Activated T-cell treated with anti-CD3 and anti-CD28 coated beads for 48 hours (primary cell): ENCODE measurements at places on chromosomes 13 and 19.
A peak's percentile ranks its signal among the peaks of the same experiment; 100 is the strongest.

- no peak for DNase-seq
These were observed 1.3 kb downstream of the TNNT1 start for GRCh38 chr19:55147545-55148251.

- DNase-seq, result no peak
These were observed 6.1 kb upstream of the ASF1B start for GRCh38 chr19:14142262-14143190.

DNA sequence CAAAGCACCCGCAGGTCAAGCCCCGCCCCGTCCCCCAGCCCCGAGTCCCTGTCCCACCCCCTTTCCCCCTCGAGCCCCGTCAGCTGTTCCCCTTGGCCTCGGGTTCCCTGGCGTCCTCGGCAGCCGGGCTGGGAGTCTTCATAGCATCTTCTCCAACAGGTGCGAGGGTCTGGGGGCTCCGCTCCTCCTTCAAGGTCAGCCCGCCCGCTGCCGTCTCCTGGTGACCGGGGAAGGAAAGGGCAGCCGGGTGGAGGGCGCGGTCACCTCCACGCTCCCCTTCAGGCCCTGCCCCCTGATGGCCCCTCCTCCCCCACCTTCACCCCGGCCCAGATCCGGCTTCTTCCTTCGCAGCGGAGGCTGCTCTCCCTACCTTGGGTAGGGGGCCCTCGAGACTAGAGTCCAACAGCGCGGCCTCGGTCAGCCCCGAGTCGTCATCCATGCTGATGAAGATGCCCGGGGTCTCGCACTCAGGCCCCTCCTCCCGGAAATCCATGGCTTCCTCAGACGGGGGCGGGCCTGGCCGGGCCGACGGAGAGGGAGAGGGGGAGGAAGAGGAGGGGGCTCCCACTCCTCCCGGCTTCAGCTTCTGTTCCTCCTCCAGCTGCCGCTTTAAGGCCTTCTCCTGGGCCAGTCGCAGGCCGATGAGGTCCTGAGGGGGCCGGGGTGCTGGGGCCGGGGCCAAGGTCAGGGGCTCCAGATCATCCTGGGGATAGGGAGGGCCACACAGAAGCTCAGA is 541 bp upstream of the RSPH6A start:
- no peak for DNase-seq

DNA sequence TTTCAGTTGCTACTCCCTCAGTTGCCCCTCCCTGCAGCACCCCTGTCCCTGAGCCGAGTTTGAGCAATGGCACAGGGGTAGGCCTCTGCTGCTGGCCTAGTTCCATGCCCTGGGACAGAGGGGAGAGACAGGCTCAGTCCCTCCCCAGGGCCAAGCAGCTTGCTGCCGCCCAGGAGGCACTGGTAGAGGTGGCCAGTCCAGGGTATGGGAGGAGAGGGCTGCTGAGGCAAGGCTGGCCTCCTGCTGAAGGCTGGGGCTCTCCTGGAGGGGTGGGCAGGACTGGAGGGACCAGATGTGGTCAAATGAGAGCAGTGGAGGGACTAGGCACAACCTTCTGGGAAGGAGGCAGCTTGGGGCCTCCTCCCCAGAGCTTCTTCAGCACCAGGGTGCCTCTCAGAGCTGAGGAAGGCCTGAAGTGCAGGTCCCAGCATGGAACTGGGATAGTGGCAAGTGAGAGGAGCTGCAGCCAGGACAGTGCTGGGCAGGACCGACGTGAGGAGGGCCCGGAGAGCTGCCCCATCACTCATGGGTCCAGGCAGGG is 29.8 kb upstream of the VSTM2B start:
- no peak for DNase-seq

DNA sequence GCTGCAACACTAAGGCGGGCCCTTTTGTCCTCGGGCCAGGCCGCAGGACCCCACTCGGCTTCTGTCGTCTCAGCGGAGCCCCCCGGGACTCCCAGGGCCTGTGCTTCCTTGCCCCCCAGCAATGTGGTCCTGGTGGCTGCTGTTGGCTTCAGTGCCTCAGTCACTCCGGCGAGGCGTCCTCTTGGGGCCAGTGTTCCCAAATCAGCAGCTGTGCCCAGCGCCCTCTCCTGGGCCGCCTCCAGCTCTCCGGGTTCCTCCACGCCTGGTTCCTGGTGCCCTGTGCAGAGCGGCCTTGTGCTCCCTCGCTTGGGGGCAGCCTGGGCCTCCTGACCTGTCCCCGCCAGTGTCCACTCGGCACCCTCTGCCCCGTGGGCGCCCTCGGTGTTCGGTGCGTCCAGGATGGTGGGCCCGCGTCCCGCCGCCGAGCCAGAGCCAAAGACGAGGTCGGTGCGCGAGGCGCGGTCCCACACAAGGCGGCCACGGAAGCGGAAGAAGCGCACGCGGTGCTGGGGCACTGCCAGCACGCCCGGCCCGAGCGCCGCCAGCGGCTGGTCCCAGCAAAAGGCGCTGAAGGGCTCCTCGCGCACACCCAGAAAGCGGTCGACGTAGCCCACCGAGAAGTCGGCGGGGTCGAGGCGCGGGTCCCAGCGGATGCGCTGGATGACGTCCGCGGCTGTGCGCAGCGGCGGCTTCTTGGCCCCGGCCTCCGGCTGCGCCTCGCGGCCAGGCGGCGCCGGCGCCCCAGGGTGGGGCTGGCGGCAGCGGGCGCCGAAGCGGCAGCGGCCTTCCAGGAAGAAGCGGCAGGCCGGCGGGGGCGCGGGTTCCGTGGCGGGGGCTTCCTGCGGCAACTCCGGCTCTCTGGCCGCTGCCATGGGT is 685 bp downstream of the LENG9 start:
- peak; percentile 68 for DNase-seq

GRCh38 chr13:21242236-21242635 is 65.8 kb downstream of the MRPL57 start:
- DNase-seq, result no peak

GRCh38 chr13:48222358-48223301 is 10.4 kb upstream of the ITM2B start:
- DNase-seq, result no peak

GRCh38 chr13:65971541-65971940 is 1258.6 kb downstream of the PCDH9 start:
- no peak for DNase-seq

GRCh38 chr19:639253-640160 is at the start of gene FGF22:
Gene FGF22, plus strand, starts transcription at chr19:639879. Its CDS starts 47 bp downstream, at chr19:639926.
- DNase-seq, result peak; percentile 97

DNA sequence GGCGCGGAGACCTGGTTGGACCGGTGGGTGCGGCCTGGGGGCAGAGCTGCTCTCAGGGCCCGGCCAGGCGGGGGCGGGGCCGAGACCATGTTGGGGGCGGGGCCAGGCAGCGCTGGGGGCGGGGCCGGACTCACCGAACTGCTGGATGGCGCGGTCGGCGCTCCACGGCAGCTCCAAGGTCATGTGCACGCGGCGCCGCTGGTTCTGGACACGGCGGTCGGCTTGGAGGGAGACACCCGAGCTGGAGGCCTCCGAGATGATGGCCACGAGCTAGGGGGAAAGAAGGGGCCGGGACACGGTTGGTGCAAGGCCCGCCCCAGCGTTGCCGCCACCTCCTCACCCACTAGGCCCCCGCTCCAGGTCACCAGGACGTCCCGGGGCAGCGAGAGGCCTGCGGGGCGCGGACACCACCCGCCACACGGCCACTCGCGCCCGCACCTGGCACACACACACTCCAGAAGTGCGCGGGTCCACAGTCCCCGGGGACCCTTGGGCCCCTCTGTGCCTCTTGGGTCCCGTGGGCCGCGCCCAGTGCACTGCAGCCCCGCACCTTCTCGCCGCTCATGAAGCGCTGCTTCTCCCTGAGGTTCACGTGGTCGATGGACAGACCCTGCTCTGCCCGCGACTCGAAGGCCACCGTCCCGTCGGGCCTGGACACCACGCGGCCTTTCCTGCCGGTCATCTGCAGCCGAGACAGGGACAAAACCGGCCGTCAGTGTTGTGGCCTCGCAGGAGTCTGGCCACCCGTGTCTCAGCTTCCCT is 8.7 kb downstream of the GPX4 start:
- DNase-seq, result no peak

GRCh38 chr19:6743714-6744380 is 4.4 kb downstream of the TRIP10 start:
- no peak for DNase-seq

- peak; percentile 60 for DNase-seq
These were observed 39.5 kb downstream of the DHRS12 start for GRCh38 chr13:51764184-51765141.

GRCh38 chr19:16235811-16236652 is 38.3 kb downstream of the AP1M1 start:
- DNase-seq, result no peak

DNA sequence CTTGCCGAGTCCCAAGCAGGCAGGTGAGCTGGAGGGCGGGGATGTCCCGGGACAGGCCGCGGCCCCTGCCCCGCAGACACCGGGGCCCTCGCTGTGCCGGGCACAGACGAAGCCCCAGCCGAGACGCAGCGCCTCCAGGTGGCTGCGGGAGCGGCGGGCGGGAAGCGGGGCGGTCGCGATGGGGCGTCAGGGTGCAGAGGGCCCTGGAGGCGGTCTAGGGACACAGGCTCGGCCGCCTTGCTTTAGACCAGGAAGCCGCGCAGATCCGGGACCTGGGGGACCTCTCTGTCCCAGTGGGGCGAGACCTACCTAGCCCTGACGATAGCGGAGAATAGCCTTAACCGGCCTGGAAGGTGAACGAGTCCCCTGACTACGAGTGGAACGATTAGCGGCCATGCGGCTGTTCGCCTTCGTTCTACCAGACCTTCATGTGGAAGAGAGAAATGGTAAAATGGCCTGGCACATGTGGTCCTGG is 4.2 kb upstream of the ZNF564 start:
- no peak for DNase-seq

- no peak for DNase-seq
These were observed 37.4 kb downstream of the ZNF787 start for GRCh38 chr19:56083668-56084067.

GRCh38 chr13:95652821-95653220 is 8.3 kb upstream of the DZIP1 start:
- no peak for DNase-seq

GRCh38 chr13:74191410-74191809 is 57.2 kb upstream of the KLF12 start:
- no peak for DNase-seq

- DNase-seq, result peak; percentile 56
These were observed at the start of gene TRPM4 for GRCh38 chr19:49157445-49158224. Gene TRPM4, plus strand, starts transcription at chr19:49157792. Its CDS starts 75 bp downstream, at chr19:49157867.

DNA sequence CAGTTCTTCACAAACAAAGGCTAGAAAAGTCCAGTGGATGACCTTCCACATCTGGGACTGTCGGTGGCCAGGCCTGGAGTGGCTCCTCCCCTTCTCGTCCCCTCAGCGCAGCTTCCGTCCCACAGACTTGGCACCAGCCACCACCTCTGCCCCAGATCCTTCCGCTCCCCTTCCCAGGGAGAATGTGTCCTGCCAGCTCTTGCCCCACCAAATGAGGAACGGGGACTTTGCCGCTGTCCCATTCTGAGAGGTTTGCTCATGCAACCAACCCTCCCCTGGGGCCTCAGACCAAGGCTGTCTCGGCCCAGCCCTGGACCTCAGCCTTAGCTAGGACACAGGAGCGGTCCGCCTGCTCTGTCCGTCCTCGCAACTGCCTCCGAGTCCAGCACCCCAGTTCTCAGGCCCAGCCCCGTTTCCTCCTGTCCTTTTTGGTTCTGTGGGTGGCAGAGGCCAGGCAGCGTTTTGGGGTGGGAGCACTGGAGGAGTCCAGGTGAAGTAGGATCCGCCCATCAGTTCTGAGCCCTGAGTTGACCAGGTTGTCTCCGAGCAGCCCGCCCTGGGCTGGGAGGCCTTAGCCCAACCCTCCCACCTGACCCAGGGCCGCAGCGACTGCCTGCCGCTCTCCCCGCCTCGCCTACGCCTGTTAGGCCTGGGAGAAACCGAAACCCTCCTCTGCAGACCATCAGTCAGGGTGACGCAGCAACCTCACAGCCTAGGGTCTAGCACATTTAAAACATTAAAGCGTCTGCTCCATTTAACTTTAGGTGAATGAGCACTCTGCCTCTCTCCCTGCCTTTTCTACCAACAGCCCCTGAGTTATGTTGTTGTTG is 284.3 kb downstream of the FOXO1 start:
- DNase-seq, result no peak

GRCh38 chr19:16896146-16897028 is 7.6 kb downstream of the F2RL3 start:
- DNase-seq, result no peak

DNA sequence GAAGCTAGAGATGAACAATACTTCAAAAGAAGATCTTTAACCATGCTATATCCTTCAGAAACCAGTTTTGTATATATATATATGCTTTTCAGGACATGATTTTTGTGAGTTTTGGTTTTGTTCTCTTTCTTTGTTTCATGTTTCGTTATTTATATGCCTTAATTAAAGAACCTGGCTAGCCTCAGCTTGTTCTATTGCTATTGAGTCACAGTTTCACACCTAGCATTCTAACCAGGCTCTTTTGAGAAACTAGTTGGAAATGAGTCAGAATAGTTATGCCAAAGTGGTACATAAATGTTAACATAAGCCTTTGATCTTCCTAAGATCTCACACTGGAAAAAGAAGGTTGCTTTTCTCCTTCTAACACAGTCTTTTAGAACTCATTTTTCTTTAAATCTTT is 1925.2 kb downstream of the OLFM4 start:
- no peak for DNase-seq

GRCh38 chr19:33486407-33486806 is 35.2 kb downstream of the PEPD start:
- no peak for DNase-seq

DNA sequence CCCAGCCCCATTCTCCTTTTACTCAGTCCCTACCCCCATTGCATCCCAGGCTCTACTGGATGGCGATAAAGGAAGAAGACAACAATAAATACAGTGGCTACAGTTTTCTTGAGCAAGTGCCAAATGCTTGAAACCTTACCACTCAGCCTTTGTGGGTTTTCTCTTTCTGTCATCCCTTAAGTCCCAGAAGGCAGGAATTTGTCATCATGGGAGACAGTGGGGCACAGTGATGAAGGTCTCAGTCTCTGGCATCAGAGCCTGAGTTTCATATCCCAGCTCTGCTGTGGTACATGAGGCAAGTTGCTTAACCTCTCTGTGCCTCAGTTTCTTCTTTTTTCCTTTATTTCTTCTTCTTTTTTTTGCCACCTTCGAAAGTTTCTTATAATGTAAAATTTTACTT is 5.1 kb upstream of the COMP start:
- no peak for DNase-seq

DNA sequence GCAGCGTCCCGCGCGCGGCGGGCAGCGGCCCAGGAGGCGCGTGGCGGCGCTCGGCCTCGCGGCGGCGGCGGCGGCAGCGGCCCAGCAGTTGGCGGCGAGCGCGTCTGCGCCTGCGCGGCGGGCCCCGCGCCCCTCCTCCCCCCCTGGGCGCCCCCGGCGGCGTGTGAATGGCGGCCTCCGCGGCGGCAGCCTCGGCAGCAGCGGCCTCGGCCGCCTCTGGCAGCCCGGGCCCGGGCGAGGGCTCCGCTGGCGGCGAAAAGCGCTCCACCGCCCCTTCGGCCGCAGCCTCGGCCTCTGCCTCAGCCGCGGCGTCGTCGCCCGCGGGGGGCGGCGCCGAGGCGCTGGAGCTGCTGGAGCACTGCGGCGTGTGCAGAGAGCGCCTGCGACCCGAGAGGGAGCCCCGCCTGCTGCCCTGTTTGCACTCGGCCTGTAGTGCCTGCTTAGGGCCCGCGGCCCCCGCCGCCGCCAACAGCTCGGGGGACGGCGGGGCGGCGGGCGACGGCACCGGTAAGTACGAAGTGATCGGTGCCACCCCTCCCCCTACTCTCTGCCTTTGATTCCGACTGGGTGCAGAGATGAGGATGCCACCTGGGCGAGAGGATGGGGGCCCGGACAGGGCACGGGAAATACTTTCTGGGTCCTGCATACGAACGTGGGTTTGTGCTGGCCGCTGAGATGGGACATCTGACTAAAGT is 874 bp downstream of the TRIM28 start:
- DNase-seq, result peak; percentile 75

GRCh38 chr13:111901267-111901915 is 165.6 kb upstream of the SOX1 start:
- no peak for DNase-seq

GRCh38 chr19:38944981-38945506 is 14.3 kb downstream of the MRPS12 start:
- DNase-seq, result no peak
